ENCODE measurements at places on chromosomes 1 and 21. TPM values are rescaled to one million over a fixed set of nuclear protein-coding genes. Genes with fewer than 3 reads are reported as not detected.

The GFI1 gene
- under 0.01 TPM for total RNA-seq

The SLC22A15 gene
- 19.5 TPM for total RNA-seq

The PADI4 gene
- not detected for total RNA-seq

The NES gene
- 0.26 TPM for total RNA-seq

The ODF2L gene
- 55.1 TPM for total RNA-seq

The PALMD gene
- 38.3 TPM for total RNA-seq

The TTLL7 gene
- 13.9 TPM for total RNA-seq

The LYPD8 gene
- not detected for total RNA-seq

The YOD1 gene
- 11.7 TPM for total RNA-seq

The SLC35F3 gene
- not detected for total RNA-seq

The RALGPS2 gene
- total RNA-seq = 55.4 TPM

The AHDC1 gene
- 14.3 TPM for total RNA-seq

The GRIK3 gene
- not detected for total RNA-seq

The MEX3A gene
- 1.1 TPM for total RNA-seq

The RAB7B gene
- 19.9 TPM for total RNA-seq

The ZNF593OS gene
- total RNA-seq = not detected

The LCE3D gene
- not detected for total RNA-seq

The WDR47 gene
- total RNA-seq = 25.1 TPM

The PAQR6 gene
- 0.26 TPM for total RNA-seq

The BTBD19 gene
- total RNA-seq = 10.8 TPM

The S100A10 gene
- total RNA-seq = 587 TPM

The PDC gene
- not detected for total RNA-seq

The ZNF670 gene
- total RNA-seq = 5.2 TPM

The HTR6 gene
- total RNA-seq = not detected

The BRINP3 gene
- total RNA-seq = not detected

The MRAP gene
- total RNA-seq = not detected

The CDK18 gene
- 0.76 TPM for total RNA-seq

The LHX8 gene
- total RNA-seq = not detected

The MASP2 gene
- total RNA-seq = 0.11 TPM

The EFCAB7 gene
- total RNA-seq = 12.0 TPM

The ANKRD34A gene
- total RNA-seq = 0.76 TPM

The IGSF3 gene
- total RNA-seq = 2.5 TPM

The REN gene
- total RNA-seq = not detected

The ACBD6 gene
- total RNA-seq = 66.2 TPM

The CFHR5 gene
- not detected for total RNA-seq

All from articular chondrocyte of knee joint (primary cell).